IMR-90 (cell line): ENCODE measurements at places on chromosomes 6 and 20. TPM values are rescaled to one million over a fixed set of nuclear protein-coding genes. Genes with fewer than 3 reads are reported as not detected.

CNKSR3 gene
- total RNA-seq = 15.0 and 15.8 TPM in 2 replicates

- peaks cover 23% of the 10 kb centered on the region for H3K36me3 ChIP-seq
- H3K4me1 ChIP-seq = no peaks in the 10 kb centered on the region
- no peak overlapping the region for H3K27ac ChIP-seq
- H3K4me3 ChIP-seq = no peak overlapping the region
- H3K27me3 ChIP-seq = no peaks in the 10 kb centered on the region
These were observed 13.1 kb downstream of the CDK5RAP1 start for GRCh38 chr20:33388268-33388667.

DNA sequence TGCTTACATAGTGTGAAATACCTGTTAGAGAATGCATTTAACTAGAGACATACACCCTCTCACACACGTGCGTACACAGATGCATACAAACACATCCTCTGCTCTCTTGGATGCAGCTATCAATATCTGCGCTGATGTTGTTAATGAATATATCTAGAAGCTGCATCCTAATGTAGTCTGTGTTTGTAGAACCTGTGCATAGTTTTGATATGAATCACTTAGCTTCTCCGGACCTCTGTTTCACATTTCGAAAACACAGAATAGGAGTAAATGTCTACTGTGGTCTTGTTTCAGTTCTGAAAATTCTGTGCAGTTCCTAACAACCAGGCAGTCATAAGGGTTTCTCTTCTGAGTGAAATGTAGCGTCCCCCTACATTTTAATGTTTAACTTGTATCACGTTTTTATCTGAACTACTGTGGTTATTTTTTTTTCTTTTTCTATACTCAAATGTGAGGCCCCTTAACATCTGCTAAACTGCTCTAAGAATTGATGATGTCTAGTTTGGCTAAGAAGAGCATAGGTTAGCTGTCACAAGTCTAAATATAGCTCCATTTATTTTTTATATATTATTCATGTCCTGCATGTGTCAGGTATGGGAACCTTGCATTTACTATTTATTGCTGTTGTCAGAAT is 254.5 kb downstream of the TMEM242 start:
- no peak overlapping the region for H3K27ac ChIP-seq
- no peak overlapping the region for H3K4me3 ChIP-seq
- no peaks in the 10 kb centered on the region for H3K36me3 ChIP-seq
- H3K4me1 ChIP-seq = peaks cover 17% of the 10 kb centered on the region
- H3K27me3 ChIP-seq = no peaks in the 10 kb centered on the region

DNA sequence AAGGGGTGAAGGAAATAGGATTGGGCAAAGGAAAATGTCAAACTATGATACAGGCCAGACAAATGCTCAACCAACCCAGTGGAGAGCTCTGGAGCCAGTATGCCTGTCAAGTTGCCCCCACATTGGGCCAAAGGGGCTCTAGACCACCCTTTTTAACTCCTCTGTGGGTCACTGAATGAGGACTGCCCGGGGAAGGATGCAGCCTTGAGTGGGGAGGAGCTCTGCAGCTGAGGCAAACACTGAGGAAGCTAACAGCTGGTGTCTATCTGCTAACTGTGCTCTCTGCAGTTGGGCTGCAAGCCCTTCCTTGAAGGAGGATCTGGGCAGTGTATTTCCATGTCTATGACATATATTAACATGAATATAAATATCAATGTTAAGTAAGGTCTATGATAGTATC is 98.4 kb upstream of the PRSS16 start:
- DNase-seq = no peak
- H3K4me1 ChIP-seq = peaks cover 2% of the 10 kb centered on the region; the same call in 1 of the 2 replicates
- H3K36me3 ChIP-seq = no peaks in the 10 kb centered on the region
- H3K4me3 ChIP-seq = no peak overlapping the region
- no peaks in the 10 kb centered on the region for H3K27me3 ChIP-seq

CENPQ gene
- 2.2 and 5.8 TPM in 2 replicates for total RNA-seq
